ENCODE measurements at places on chromosomes 7 and 10.

- no peak for DNase-seq
Measured at GRCh38 chr10:13668126-13668525, 81.4 kb downstream of the PRPF18 start.

DNA sequence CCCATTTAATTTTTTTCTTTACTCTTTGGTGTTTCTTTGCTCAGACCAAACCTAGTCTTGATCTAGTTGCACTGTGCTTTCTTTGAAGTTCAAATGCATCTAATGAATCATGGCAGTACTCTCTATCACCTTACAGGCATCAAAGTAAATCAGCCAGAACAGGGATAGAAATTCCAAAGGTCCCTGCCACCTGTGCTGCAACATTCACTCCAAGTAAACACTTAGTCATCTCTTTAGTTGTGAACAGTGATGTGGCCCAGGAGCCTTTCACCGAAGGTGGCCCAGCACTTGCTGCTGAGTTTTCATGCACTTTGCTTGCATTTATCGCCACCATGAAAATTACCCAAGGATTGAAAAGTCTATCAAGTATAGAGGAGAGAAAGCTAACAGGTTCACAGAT lies 314.1 kb upstream of the ETV1 start:
- no peak for DNase-seq

DNA sequence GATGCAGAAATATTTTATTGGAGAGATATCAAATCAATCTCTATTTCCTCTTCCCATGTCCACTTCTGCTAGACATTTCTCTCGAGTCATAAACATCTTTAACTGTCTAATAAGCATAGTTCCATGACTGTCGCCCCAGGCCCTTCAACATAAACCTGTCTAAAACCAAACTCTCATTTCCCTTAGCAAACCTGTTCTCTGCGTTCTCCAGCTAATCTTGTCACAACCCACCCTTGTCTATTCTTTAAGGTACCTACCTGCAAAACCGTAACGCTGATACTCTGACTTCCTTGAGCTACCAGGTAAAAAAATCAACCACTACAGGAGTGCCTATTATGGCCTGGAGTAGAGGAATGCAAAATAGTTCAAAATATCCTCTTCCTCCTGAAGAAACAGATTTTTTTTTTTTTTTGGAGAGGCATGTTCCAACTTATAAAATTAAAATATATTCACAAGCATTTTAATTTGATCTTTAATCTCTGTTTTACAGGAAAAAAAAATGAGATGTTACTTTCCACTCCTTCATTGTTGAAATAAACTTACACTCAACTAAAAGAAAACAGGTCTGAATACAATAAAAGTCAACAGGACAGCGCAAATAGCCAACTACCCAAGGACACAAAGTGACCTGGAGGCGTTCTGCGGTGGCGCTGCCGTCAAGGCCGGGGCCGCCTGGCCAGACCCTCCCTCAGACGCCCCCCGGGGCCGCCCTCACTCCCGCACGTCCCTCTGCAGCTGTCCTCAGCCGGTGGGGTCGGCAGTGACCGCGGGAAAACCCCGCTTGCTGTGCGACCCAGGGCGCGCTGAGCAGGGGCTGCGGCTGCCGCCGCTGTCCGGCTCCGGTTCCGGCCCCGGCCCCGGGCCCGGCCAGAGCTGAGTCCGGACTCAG lies 765 bp downstream of the SLC25A40 start:
- no peak for DNase-seq

GRCh38 chr7:7688956-7689355 lies 29.5 kb downstream of the RPA3 start:
- DNase-seq: no peak

DNA sequence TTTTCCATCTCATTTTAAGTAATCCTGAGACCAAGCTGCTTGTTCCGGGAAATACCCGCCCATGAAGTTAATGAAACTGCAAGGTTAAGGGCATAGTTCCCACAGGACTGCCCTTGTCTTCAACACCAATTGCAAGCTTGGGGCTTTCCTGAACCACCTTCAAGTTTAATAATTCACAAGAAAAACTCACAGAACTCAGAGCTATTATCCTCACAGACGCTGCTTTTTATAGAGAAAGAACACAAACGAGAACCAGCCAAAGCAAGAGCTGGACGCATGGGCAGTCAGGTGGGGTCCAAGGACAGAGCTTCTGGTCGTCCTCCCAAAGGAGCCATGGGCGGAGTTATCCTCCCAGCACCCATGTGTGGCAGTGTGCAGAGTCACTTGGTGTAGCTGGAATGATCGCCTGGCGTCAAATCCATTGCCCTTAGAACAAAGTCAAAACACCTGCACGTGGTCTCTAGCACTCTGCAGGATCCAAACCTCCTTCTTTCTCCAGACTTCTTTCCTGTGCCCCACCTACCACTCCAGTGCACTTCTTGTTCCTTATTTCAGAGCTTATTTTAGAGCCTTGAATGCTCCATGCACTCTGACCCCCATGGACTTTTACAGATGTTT lies 56.7 kb downstream of the SNX10 start:
- DNase-seq: no peak

DNA sequence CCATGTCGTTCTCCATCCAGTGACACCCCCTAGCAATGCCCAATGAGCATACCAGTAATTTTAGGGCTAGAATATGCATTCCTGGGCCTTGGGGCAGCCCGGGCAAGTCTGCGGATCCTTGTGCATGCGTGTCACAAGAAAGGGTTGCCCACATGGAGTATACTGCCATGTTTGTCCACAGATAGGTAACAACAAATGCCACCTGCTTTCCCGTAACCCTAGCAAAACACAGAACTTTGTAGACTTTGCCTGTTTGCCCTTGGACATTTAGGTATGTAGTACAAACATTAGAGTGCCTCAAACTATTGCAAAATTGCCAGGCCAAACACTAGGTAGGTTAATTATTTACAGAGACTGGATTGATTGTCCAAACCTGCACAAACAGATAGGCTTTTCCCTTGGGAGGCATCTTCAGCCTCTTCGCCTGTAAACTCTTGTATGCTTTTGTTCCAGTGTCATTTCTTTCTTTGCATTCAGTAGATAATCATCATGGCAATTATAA lies 117.0 kb downstream of the ADCY1 start:
- DNase-seq: no peak

GRCh38 chr7:88661921-88662320 lies 97.6 kb upstream of the ZNF804B start:
- no peak for DNase-seq

- no peak for DNase-seq
Measured at GRCh38 chr7:4642468-4643203, 39.5 kb upstream of the FOXK1 start.
